ENCODE measurements at places on chromosomes 12 and 14. TPM values are rescaled to one million over a fixed set of nuclear protein-coding genes. Genes with fewer than 3 reads are reported as not detected.

Gene PSME1
- total RNA-seq = 99.7 TPM

Gene SLC17A8
- total RNA-seq = not detected

Gene PEBP1
- total RNA-seq = 326 TPM

Gene GYS2
- not detected for total RNA-seq

Gene COL2A1
- total RNA-seq = not detected

Gene LYZ
- total RNA-seq = 6.5 TPM

Gene TRPV4
- not detected for total RNA-seq

Gene KRT74
- total RNA-seq = not detected

DNA sequence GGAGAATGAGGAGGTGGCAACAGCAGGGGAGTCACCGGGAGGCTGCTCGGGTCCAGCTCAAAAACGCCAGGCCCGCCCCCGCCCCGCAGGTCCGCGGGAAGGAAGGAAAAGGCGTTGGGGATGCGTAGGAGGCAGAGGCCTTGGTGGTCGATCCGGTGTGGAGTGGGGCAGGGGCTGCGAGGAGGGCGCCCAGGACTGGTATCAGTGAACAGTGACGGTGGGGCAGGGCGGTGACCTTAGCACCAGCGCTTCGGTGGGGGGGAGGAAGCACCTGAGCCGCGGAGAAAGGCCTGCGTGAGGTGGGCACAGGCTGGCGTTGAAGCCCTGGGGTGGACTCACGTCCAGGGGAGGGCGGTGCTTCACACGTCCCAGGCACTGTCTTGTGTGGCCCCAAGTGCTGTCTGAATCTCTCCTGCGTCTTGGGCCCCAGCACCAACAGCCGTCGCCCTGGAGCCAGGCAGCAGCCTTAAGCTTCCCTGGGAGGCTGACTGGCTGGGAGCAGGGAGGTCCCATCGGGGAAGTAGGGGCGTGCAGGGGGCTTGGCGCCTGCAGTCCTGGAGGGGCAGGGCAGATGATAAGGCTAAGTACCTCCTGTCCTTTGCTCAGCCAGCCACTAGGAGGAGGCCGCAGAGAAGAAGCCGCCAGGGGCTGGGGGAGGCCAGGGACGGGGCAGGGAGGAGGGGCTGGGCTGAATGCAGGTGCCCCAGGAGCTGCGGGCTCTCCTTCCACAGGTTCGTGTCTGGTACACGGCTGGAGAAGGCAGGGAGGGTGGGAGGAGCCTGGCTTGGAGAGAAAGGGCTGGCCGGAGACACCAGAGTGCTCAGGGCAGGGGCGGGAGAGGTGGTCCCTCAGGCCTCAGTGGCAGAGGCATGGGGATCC, 26.5 kb downstream of the ZBTB42 start:
- peak overlapping the region; percentile 69 for H3K4me3 ChIP-seq
- no peak overlapping the region for H3K27ac ChIP-seq
- peaks cover 4% of the 10 kb centered on the region for H3K4me1 ChIP-seq
- H3K36me3 ChIP-seq = no peaks in the 10 kb centered on the region
- H3K27me3 ChIP-seq = peaks cover 14% of the 10 kb centered on the region
- no peak for DNase-seq

DNA sequence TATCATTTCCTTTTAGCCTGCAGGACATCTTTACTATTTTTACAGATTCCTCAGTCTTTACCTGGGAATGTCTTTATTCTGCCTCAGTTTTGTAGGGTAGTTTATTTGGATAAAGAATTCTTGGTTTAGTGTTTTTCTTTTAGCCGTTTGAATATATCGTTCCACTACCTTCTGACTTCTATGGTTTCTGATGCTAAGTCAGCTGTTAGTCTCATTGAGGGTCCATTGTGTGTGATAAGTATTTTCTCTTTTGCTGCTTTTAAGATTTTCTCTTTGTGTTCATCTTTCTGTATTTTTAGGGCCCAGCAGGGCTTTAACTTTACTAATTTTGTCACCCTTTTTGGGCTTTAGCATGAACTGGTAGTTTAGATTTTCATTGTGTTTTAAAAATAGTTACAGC, 113.5 kb downstream of the MNAT1 start:
- no peak for DNase-seq
- no peaks in the 10 kb centered on the region for H3K4me1 ChIP-seq
- H3K27ac ChIP-seq = no peak overlapping the region

DNA sequence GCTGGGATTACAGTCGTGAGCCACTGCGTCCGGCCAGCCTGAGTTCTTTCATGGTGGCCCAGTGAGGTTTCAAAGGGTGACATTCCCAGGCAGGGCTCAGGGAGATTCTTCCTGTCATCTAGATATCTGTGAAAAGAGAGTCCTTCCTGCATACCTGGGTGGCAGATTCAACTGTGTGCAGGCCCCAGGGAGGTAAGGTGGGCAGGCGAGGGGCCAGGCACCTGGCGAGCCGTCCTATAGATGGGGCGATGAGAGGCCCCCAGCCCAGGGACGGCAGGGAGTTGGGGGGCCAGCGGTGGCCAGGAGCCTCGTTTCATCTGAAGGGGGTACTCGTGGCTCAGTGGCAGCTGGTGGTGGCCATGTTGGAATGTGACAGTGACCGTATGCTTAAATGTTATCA, 7.1 kb upstream of the EP400 start:
- no peaks in the 10 kb centered on the region for H3K27me3 ChIP-seq
- H3K4me3 ChIP-seq = no peak overlapping the region
- H3K4me1 ChIP-seq = no peaks in the 10 kb centered on the region
- DNase-seq = no peak
- H3K36me3 ChIP-seq = peaks cover 3% of the 10 kb centered on the region

- H3K36me3 ChIP-seq = no peaks in the 10 kb centered on the region
- DNase-seq = no peak
Observed at GRCh38 chr12:9039397-9039977, 50.1 kb downstream of the KLRG1 start.

DNA sequence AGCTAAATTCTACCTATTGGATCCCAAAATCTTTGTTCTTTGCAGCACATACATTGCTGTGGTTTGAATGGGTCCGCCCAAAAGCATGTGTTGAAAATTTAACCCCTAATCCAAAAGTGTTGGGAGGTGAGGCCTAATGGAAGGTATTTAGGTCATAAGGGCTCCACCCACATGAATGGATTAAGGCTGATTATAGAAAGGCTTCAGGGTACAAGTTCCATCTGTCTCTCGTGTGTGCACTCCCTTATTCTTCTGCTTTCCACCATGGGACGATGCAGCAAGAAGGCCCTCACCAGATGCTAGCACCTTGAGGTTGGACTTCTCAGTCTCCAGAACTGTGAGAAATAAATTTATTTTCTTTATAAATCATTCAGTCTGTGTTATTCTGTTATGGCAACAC, 190.9 kb downstream of the SOX5 start:
- H3K27me3 ChIP-seq = no peaks in the 10 kb centered on the region
- no peak for DNase-seq
- no peaks in the 10 kb centered on the region for H3K4me1 ChIP-seq
- no peak overlapping the region for H3K4me3 ChIP-seq
- H3K27ac ChIP-seq = no peak overlapping the region
- H3K36me3 ChIP-seq = no peaks in the 10 kb centered on the region

- no peaks in the 10 kb centered on the region for H3K27me3 ChIP-seq
- H3K4me3 ChIP-seq = peak overlapping the region; percentile 72
- DNase-seq = no peak
- H3K27ac ChIP-seq = no peak overlapping the region
Observed at GRCh38 chr12:57130941-57131340, 2.7 kb downstream of the LRP1 start.

DNA sequence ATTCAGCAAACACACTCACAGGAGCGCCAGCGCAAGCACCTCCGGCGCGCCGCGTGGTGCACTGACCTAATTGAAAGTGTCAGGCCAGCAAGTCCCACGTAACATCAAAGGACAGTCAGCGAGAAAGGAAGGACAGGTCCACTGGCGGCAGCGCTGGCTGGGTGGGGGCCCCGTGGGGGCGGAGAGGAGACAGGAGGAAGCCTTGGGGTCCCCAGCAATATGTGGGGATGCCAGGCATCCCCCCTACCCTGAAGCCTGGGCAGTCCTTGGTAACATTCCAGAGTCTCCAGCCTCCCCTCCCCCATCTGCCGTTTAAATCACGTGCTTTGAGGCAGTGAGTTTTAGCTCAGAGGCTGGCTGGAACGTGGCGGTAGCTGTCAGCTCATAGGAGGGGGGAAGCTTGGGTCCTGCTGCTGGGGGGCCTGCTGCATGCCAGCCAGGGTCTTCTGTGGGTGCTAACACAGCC, 159.2 kb downstream of the CALM1 start:
- no peak for DNase-seq
- H3K4me1 ChIP-seq = no peaks in the 10 kb centered on the region
- H3K4me3 ChIP-seq = no peak overlapping the region
- no peak overlapping the region for H3K27ac ChIP-seq

DNA sequence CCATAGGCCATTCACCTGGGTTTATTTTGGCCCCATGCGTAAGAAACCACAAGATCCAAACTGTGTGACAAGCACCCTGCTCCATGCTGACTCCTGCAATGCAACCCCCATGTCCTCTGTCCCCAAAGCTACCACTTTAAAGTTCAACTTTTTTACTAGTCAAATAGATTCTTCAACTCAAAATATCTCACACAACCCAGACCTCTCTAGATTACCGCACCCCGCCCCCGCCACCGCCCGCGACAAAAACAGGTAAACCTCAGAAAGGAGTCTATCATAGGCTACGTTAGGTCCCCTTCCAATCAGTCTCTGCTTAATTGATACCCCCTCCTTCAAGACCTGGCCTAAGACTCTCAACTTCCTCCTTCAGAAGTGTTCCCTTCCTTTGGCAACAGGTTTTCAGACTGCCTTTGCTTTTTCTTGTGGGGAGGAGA, 2.2 kb downstream of the ZFP36L1 start:
- peak overlapping the region; percentile 91 for H3K4me3 ChIP-seq
- H3K4me1 ChIP-seq = peaks cover 9% of the 10 kb centered on the region
- peaks cover 23% of the 10 kb centered on the region for H3K36me3 ChIP-seq
- DNase-seq = no peak
- no peaks in the 10 kb centered on the region for H3K27me3 ChIP-seq
- H3K27ac ChIP-seq = peak overlapping the region; percentile 100

- H3K27me3 ChIP-seq = no peaks in the 10 kb centered on the region
- no peak for DNase-seq
- H3K36me3 ChIP-seq = no peaks in the 10 kb centered on the region
- H3K4me3 ChIP-seq = no peak overlapping the region
- peaks cover 4% of the 10 kb centered on the region for H3K4me1 ChIP-seq
Observed at GRCh38 chr14:91885113-91885712, 17.9 kb upstream of the TC2N start.

DNA sequence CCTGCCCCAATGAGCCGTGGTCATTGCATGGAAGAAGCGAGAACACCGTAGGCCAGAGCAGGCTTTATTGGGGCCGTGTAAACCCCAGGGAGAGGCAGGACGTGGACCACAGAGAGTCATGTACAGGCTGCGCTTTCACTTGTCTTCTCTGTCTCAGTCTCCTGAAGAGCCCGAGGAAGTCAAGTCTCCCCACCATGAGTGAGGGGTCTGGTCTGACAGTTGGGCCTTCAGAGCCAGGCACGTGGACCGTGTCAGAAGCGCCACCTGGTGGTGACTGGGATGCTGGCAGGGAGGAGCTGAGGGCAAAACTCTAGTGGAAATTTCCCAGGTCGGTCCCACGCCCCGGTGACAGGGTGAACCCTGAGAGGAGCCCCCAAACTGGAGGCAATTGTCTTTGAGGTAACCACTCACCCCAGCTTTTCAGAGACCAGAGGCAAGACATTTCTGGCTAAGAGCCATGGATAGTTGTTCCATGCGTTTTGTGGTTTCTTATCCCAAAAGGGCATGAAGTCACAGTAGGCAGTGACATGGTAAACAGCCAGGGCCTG, 17.4 kb downstream of the RPS6KL1 start:
- H3K27me3 ChIP-seq = no peaks in the 10 kb centered on the region
- H3K27ac ChIP-seq = no peak overlapping the region
- H3K4me3 ChIP-seq = no peak overlapping the region

DNA sequence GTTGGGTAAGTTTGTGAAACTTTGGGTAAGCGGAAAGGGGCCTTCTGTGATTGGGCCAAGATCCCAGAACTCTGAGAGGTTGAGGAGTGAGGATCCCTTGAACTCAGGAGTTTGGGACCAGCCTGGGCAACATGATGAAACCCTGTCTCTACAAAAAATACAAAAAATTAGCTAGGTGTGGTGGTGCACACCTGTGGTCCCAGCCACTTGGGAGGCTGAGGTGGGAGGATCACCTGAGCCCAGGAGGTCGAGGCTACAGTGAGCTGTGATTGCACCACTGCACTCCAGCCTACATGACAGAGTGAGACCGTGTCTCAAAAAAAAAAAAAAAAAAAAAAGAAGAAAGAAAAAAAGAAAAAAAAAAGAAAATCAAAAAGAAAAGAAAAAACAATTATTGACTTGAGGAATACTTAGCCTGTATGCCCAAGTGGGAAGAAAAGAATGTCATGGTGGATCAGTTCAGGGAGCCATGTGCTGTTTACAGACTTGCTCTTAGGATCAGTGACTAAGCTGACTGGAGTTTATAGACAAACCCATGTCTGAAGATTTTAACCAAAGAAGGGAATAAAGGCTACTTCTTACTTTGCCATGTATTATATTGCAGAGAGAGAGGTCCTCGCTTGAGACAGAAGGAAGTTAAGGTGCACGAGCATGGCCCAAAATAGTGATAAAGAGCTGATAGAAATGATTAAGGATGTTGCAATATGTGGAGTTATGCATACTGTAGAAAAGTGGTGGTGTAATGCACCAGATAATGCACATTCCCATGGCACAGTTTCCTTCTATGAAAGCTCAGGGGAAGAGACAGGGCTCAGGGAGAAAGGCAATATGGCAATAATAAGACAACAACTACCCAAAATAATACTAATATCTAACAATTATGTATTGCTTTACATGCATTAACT, 881 bp downstream of the HSD17B6 start:
- no peaks in the 10 kb centered on the region for H3K4me1 ChIP-seq
- DNase-seq = no peak
- H3K36me3 ChIP-seq = no peaks in the 10 kb centered on the region
- no peak overlapping the region for H3K27ac ChIP-seq
- no peak overlapping the region for H3K4me3 ChIP-seq

GRCh38 chr12:123024819-123025391, 44.4 kb downstream of the ARL6IP4 start:
- no peaks in the 10 kb centered on the region for H3K36me3 ChIP-seq
- no peaks in the 10 kb centered on the region for H3K4me1 ChIP-seq
- no peaks in the 10 kb centered on the region for H3K27me3 ChIP-seq
- no peak overlapping the region for H3K27ac ChIP-seq
- DNase-seq = no peak

DNA sequence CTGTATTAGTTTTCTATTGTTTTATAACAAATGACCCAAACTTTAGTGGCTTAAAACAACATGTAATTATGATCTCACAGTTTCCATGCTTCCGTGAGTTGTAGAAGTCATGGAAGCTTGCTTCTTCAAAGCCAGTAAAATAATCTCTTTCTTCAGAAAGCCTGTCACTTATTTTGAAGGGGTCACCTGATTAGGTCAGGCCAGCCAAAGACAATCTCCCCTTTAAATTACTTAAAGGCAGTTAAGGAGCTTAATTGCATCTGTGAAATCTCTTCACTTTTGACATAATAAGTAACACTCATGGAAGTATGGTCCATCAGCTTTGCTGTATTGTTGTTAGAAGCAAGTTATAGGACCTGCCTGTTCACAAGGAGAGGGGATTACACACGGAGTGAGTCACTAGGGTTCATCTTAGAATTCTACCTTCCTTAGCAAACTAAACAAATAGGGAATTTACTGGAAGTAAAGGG, 89.8 kb downstream of the FAR2 start:
- no peak overlapping the region for H3K4me3 ChIP-seq
- DNase-seq = no peak
- H3K4me1 ChIP-seq = no peaks in the 10 kb centered on the region
- H3K36me3 ChIP-seq = no peaks in the 10 kb centered on the region
- H3K27ac ChIP-seq = no peak overlapping the region

Measured in psoas muscle (tissue), 8 donors.